CD4-positive, alpha-beta T cell treated with Interferon alpha-2 for 1 hour (primary cell): ENCODE measurements at places on chromosomes 3 and 15.

GRCh38 chr3:126537116-126537729, 13.3 kb downstream of the CHST13 start:
- no peak for DNase-seq

DNA sequence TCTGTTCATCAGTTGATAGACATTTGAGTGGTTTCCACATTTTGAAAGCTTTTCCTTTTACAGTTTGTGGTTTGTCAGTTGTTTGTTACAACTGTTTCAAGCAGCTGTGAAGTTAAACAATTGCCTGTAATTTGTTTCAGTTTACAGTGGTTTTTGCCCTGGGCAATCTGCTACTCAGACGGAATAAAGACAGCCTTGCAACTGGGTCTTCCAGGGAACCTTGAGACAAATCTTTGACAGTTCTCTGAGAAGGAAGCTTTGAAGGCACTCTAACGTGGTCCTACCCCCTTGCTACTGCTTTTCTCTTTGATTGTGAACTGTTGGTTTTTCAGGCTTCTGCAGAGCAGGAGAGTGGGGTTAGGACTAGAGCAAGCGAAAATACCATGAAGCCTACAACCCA, 28.0 kb downstream of the LRRC28 start:
- no peak for DNase-seq

DNA sequence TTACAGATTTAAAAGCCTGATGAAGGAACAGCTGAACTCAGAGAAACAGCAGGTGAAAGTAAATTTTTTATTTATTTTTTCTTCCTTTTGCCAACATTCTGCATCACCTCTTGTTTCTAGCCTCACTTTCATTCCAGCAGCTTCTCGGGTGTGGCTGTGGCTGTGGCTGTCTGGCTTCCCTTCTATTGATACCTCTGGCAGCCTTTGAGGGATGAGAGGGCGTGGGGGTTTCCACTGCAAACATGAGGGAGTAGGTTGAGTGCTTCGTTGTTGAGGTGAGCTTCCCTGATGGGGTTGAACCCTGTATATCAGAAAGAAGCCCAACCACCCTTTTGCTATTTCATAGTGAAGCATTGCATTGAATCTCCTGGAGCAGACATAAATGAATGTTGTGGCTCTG, 6.2 kb upstream of the TMC3 start:
- no peak for DNase-seq

DNA sequence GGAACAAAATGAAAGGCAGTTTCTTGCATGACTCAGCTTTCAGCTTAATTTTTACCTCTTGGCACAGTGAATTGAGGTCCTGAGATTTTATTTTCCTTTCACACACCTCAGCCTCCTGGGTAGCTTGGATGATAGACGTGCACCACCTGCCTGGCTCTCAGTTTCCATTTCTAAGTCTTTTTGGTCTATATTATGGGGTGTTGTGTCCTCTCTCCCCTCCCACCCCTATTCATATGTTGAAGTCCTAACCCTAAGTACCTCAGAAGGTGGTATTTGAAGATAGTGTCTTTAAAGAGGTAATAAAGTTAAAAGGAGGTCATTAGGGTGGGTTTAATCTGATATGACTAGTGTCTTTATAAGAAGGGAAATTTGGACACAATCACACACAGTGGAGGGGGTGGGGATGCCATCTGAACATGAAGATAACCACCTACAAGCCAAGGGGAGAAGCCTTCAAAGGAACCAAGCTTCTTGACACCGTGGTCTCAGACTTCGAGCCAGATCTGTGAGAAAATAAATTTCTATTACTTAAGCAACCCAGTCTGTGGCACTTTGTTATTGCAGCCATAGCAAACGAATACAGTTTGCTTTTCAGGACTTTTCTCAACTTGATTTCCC, 85.2 kb downstream of the STRIT1 start:
- DNase-seq, result no peak

DNA sequence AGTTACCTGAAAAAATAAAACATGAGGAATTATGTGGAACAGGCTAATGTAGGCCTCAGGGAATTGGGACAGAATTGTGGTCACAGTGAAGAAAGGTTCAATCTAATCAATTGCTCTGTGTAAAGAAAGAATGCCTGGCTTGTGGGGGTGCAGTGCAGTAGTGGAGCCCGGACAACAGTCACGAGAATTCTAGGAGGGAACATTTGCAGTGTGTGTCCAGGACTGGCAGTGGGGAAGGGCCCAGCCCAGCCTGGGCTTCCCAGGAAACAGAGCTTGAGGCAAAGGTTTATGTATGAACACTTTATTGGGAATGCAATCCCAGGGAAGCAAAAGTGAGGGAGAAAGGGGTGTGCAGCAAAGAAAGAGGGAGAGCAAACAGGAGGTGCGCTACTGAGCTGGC, 29.2 kb upstream of the CTDSPL start:
- no peak for DNase-seq

DNA sequence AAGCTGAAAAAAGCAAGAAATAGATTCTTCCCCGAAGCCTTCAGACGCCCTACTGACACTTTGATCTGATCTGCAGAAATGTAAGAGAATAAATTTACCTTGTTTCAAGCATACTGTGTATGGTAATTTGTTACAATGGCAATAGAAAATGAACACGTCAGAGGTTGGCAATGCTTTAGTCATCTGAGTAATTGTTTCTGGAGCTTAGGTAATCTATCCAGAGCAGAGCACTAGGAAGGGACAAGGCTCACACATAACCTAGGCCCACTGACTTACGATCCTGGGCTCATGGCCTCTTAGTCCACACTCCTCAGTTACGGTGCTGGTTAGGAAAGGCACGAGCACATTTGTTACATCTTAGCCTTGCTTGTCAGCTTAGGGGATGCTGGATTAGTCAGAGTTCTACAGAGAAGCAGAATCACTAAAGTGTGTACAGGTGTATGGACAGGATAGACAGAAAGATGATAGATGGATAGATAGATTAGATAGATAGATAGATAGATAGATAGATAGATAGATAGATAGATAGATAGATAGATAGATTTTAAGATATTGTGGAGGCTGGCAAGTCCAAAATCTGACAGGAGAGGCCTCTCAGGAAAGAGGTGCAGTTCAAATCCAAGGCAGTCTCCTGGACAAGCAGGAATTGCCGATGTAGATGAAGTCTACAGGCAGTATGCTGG, 46.8 kb upstream of the TBC1D23 start:
- DNase-seq, result no peak

DNA sequence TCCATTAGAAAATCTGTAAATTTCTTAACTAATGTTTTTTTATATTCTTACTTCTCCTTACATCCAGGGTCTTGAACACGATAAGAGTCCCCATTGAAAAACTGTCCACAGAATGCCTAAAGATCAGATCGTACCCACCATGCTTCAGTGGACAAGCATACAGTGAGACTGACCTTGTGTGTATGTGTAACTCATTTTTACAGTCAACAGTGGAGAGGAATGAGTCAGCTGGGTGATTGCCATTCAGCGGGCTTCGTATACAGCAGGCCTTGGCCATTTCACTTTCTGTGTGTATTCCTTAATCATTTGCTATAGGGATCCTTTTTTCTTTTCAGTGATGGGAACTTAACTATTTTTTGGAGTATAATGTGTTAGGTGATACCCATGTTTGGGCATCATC, 10.6 kb downstream of the PARP14 start:
- no peak for DNase-seq
